ENCODE measurements at places on chromosomes 1 and 21.

DNA sequence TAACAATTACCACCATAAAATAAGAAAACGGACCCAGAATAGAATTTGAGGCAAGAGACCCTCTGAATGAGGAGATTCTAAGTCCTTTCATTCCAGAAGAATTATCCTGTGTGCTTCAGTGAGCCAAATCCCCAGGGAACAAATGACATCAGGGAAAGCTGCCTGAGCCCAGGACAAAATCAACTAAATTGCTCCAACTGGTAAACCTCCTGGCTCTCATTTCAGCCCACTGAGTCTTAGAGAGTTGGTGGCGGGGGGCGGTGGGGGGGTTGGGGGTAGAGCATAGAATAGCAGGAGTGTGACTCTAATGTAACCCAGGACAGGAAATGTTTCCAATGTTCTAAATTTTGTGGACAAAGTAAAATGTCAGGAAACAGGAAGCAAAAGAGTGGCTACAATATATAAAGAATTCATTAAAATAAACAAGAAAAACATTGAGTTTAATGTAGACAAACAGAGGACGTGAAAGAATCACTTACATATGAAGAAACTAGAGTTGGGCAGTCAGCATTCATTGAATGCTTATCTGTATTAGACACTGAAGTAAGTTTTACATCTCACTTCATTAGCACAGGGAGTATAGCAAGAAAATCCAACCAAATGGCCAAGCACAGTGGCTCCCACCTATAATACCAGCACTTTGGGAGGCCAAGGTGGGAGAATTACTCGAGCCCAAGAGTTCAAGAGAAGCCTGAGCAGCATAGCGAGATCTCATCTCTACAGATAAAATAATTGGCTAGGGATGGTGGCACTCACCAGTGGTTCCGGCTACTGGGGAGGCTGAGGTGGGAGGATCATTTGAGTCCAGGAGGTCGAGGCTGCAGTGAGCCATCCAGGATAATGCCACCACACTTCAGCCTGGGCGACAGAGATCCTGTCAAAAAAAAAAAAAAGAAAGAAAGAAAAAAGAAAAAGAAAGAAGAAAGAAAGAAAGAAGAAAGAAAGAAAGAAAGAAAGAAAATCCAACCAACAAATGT, 75.1 kb downstream of the DHRS3 start:
- no peak for DNase-seq

- DNase-seq = no peak
Measured at GRCh38 chr1:40361637-40362036, 11.9 kb upstream of the SMAP2 start.

- no peak for DNase-seq
Measured at GRCh38 chr1:12148958-12149790, 17.6 kb upstream of the TNFRSF1B start.

DNA sequence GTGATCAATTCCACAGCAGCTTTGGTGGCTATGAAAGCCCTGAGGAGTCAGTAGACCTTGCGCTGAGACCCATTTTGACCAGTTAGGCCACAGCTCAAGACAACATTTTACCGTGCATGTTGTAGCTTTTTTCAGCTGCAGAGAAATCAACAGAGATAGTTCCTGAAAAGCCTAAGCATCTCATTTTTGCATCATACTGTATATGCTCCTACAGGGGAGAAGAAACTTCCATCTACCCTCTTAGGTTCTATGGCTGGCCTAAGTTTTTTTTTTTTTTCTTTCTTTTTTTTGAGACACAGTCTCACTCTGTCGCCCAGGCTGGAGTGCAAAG, 24.8 kb upstream of the EYA3 start:
- DNase-seq = no peak

- no peak for DNase-seq
Measured at GRCh38 chr1:53288790-53289429, 39.0 kb downstream of the LRP8 start.

- no peak for DNase-seq
Measured at GRCh38 chr1:244062156-244062725, 11.2 kb downstream of the ZBTB18 start.

DNA sequence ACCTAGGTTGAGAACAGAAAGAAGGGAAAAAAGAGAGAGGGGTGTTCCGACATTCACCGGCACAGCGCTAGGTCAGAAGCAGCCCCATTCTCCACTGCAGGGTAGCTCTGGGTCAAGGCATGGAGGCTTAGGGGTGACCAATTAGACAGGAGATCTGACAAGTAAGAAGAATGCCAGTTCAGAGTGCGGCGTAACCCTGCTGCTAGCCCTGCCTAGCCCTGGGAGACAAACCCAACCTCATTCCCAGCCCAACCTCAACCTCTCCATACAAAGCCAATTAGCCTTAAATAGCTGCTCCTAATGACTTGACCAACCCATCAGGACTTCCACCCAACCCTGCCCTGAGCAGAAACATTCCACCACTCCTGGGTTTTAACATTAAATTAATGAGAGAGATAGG, 3.4 kb downstream of the PRELP start:
- no peak for DNase-seq

DNA sequence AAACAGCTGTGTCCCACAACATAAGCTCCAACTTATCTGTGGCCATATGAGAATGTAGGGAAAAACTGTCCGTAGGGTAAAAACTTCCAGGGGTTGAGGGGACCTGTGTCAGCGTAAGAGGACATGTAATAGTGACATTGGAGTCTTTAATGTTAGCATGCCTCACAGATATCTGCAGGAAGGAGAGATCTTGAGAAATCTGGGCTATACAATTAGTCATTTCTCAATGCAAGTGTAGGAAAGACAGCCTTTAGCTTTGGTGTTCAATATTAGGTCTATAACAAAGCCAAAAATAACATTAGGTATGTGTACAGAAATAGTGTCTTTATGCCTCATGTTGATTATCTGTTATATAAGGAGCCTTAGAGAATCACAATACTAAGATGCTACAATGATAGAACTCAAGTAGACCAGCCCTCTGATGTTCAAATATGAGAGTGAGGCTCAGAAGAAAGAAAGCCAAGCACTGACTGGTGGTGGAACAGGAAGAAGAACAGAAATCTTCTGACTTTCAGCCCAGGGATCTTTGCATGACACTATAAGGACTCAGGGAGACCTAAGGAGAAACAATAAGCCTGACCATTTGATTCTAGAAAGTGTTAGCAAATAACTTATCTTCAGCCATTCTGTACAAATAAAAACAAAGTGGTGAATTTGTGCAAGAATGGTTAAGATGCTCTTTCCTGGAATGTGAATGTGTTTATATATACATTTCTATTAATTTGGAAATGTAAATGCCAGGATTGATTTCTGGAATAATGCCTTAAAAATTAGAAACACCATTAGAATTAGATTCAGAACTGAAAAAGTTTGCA, 152.6 kb downstream of the ZC3H11B start:
- DNase-seq = no peak

- no peak for DNase-seq
Measured at GRCh38 chr1:48916130-48917069, 139.7 kb upstream of the BEND5 start.

GRCh38 chr1:52225174-52225573, 83.3 kb downstream of the ZFYVE9 start:
- no peak for DNase-seq

DNA sequence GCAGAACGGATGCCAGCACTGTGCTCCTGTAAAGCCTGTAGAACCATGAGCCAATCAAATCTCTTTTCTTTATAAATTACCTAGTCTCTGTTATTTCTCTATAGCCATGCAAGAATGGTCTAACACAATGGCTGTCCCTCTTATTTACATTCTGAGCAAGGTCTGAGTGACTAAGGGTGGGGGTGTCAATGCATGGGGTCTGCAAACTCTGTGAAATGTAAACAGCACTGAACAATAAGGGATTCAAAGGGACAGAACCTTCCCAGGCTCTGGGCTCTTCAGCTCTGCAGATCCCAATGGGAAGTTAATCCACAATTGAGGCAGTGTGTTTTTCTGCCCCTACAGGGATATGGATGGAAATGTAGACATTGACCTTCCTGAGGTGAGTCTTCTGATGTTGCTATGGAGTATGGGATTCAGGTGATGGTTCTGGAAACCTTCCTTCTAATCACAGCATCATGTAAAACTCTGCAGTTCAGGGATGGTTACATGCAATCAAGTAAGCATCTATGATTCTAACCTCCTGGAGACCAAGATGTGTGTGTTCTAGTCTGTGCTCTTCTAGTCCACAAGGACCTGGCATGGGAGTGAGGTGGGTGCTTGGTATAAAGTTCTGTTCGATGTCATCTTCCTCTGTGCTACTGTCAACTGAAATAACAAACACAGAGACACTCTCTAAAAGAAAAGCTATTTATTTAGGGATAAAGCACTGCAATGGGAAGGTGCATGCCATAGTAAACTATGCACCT, 38.6 kb downstream of the CAPN9 start:
- DNase-seq = no peak

GRCh38 chr1:55580845-55581332, 365.7 kb upstream of the USP24 start:
- no peak for DNase-seq

GRCh38 chr1:9058465-9058864, 11.0 kb downstream of the SLC2A5 start:
- DNase-seq = no peak

DNA sequence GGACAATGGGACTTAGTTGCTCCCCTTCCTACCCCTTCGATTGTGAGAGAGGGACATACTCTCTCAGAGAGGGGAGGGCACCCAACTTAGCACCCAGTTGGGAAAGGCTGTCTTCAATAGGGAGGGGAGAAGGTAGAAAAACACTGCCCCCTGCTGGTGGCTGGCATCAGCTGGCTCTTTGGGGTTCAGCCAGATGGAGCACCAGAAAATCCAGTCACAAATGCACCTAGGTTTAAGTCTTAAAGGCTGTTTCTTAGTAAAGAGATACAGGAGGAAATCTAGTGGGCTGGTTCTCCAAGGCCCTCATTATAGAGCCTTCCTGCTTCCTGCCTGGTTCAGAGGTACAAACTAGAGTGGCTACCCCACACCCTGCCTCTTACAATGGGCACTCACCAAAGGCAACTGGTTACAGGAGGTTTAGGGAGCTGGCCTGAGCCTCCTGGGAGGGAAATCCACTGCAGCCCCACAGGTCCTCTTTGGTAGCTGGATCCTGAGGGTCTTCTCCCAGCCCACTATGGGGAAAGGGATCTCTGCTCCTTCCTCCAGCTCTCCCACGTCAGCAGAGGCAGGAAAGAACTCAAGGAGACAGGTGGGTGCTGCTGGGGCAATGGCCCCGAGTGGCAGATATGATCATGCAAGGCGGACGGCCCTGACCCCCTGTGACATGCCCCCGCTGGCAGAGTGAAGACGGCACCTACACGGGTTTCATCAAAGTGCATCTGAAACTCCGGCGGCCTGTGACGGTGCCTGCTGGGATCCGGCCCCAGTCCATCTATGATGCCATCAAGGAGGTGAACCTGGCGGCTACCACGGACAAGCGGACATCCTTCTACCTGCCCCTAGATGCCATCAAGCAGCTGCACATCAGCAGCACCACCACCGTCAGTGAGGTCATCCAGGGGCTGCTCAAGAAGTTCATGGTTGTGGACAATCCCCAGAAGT, 28.3 kb downstream of the EIF2D start:
- DNase-seq = no peak

GRCh38 chr1:230441183-230442029, 15.3 kb upstream of the PGBD5 start:
- DNase-seq = no peak

GRCh38 chr1:159207080-159207479, 2.4 kb downstream of the ACKR1 start:
- DNase-seq = no peak

- no peak for DNase-seq
Measured at GRCh38 chr1:200243042-200243437, 166.8 kb downstream of the ZNF281 start.

DNA sequence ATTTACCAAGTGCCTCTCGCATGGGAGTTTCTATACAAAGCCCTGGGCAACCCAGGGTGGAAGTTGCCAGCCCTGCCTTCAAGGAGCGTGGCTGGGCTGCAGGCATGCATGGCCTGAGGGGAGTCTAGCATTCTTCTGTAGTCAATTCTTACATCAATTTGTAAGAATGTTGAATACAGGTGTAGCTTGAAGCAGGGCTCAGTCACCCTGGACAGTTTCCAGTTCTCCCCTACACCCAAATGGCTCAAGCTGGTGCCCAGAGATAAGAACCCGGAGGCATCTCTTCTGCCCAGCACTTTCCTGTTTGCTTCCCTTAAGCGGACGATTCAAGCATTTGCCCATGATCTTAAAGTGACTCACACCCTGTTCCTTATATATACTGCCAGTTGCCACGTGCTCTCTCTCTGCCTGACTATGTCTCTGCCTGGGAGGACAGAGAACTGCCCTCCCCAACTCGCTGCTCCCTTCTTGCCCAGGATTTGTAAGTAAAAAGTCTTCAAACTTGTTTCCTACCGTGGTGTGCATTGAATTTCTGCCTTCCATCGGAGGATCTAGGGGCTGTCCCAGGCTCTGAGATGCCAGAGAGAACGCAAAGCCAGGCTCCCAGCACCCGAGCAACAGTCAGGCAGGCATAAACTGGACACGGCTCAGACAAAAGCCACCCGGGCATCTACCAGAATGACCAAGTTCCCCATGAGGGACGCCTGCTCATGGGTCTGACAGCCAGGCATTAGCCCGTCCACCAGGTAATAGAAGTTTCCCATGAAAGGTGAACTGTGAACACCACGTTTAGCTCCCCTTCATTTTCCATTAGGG, 50.9 kb upstream of the AJAP1 start:
- no peak for DNase-seq

- no peak for DNase-seq
Measured at GRCh38 chr1:163085904-163086268, 16.7 kb downstream of the RGS4 start.

- DNase-seq = no peak
Measured at GRCh38 chr1:154306151-154306550, 14.7 kb upstream of the AQP10 start.

DNA sequence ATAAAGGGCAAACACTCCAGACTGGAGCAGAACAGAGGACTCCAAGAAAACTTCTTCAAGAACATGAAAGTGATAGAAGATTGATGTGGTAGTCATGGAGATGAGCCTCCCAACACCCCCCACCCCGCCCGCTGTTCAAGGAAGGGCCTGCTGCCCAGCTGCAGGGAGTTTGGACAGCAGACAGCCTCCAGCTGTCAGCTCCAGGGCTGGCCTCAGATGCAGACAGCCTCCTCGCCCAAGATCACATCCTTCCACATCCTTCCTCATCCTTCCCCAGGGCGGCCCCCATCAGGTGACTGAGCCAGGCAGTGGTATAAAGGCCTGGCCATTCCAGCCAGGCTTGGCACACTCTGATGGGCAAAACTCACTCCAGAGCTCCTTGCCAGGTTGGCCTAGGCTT, 24.6 kb downstream of the HMGN2 start:
- no peak for DNase-seq

Measured in forelimb muscle (tissue), 1 donor.